ENCODE measurements at places on chromosomes 2 and 18. TPM values are rescaled to one million over a fixed set of nuclear protein-coding genes. Genes with fewer than 3 reads are reported as not detected.

ANKRD36 gene
- total RNA-seq: 32.3 TPM

DNA sequence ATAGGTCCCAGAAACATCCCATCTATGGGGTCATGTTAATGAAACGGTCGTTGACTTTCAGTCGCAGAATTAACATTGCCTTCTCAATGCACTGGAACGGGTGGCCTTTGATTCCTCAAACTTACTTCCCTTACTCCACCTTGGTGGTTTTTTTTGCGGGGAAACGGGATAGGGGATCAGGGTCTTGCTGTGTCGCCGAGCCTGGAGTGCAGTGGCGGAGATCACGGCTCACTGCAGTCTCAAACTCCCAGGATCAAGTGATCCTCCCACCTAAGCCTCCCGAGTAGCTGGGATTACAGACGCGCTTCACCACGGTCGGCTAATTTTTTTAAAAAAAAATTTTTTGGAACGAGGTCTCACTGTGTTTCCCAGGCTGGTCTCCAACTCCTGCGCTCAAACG lies 754 bp downstream of the ATG16L1 start:
- H3K27me3 ChIP-seq: no peaks in the 10 kb centered on the region
- H3K4me3 ChIP-seq: peak overlapping the region; percentile 94
- peaks cover 24% of the 10 kb centered on the region for H3K36me3 ChIP-seq
- peaks cover 50% of the 10 kb centered on the region for H3K4me1 ChIP-seq
- DNase-seq: no peak
- peak overlapping the region; percentile 62 for H3K27ac ChIP-seq

GRCh38 chr18:69659142-69659651 lies 258.5 kb downstream of the DOK6 start:
- H3K27me3 ChIP-seq: no peaks in the 10 kb centered on the region
- H3K27ac ChIP-seq: no peak overlapping the region
- H3K36me3 ChIP-seq: no peaks in the 10 kb centered on the region
- H3K4me3 ChIP-seq: no peak overlapping the region
- no peaks in the 10 kb centered on the region for H3K4me1 ChIP-seq
- DNase-seq: no peak

HOXD13 gene
- not detected for total RNA-seq

DNA sequence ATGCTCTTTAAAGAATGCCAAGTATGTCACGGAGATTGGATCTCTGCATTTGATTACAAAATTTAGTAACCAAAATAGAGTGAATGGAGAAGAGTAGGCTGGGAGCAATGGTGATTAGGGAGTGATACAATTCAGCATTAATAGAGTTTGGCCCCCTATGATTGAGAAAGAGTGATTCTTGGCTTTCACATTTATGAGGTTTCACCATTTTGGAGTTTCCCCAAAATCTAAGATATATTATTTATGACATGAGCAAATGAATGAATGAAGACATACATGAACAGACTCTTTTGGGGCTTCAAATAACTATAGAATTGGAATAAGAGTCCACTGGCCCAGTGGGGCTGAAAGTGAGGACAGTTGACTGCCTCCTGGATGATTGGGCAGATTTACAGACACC lies 255.2 kb downstream of the LPIN1 start:
- peaks cover 13% of the 10 kb centered on the region for H3K4me1 ChIP-seq
- no peaks in the 10 kb centered on the region for H3K36me3 ChIP-seq
- H3K27me3 ChIP-seq: no peaks in the 10 kb centered on the region
- H3K4me3 ChIP-seq: no peak overlapping the region

GRCh38 chr2:52072949-52073348 lies 1041.0 kb upstream of the NRXN1 start:
- H3K4me1 ChIP-seq: no peaks in the 10 kb centered on the region
- DNase-seq: no peak
- H3K4me3 ChIP-seq: no peak overlapping the region
- H3K36me3 ChIP-seq: no peaks in the 10 kb centered on the region
- H3K27ac ChIP-seq: no peak overlapping the region

RTP5 gene
- total RNA-seq: not detected

- DNase-seq: no peak
- no peak overlapping the region for H3K4me3 ChIP-seq
- H3K4me1 ChIP-seq: no peaks in the 10 kb centered on the region
- H3K27ac ChIP-seq: no peak overlapping the region
Measured at GRCh38 chr2:201715459-201715858, 17.0 kb upstream of the MPP4 start.
